ENCODE measurements at places on chromosomes 2 and 18. TPM values are rescaled to one million over a fixed set of nuclear protein-coding genes. Genes with fewer than 3 reads are reported as not detected.

DNA sequence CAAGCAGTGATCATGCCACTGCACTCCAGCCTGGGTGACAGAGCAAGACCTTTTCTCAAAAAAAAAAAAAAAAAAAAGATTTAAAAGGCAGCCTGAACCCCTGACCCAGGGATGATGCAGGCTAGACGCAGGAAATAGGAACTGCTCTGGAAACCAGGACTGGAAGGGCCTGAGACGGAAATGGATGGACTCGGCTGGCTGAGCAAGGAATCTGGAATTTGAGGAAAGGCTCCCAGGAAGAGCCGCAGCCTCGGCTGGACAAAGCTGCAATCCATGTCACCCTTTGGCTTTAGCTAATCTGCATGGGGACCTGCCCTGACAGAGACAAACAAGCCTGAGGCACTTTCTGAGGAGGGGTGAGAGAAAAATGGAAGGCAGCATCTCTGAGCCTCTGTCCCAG, 55.0 kb upstream of the DAPL1 start:
- DNase-seq: no peak

GRCh38 chr2:228938629-228939028, 332.5 kb downstream of the PID1 start:
- no peak for DNase-seq

DNA sequence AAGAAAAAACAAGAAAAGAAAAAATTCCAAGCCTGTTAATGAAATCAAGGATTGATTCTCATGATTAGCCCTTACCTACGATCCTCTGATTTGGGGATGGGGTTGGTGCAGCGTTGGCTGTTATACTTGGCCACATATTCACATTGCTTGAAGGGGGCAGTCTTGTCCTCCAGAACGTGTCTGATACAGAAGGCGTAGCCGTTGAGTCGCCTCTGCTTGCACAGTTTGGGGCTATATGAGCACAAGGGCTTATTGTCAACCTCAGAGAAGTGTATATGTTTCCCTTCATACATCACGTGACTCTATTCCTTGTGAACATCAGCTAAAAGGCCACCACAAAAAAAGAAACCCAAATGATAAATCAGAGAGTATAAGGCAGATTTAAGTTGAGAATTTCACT, 23.2 kb downstream of the INO80D start:
- no peak for DNase-seq

GRCh38 chr2:187037310-187037709, 188.3 kb upstream of the ZSWIM2 start:
- no peak for DNase-seq

DNA sequence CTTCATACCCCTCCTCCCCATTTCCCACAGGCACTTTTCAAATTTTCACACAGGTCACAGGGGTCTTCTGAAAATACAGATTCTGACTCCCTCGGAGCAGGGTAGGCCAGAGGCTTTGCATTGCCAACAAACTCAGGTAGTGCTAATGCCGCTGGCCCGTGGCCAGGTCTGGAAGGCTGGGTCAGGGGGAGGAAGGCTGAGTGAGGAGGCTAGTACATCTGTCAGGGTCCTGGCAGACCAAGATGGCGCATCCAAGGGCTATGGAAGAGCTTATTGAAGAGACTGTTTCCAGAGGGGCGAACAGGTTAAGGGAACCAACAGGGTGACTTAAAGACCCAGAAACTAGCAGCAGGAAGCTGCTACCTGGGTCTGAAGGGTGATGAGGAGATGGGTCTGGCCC, 336.7 kb upstream of the ID2 start:
- no peak for DNase-seq

GRCh38 chr2:231677632-231678104, 30.7 kb upstream of the PTMA start:
- peak; percentile 94 for DNase-seq

DNA sequence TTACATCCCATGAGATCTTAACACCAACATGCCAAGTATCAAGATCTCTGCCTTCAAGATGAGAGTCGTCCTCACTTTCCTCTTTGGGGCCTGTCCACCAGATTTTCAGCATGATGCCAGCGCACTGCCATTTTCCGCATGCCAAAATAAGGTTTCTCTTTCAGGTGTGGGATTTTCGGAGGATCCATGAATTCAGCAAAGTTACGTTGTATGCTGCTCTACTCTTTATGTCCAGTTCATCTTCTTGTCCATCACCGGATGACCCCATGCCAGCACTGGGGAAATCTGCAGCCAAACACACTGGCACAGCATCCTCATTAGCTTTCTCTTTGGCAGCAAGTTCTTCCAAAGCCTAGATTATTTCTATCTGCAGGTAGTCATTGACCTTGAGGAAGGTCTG, 4.9 kb upstream of the HAAO start:
- DNase-seq: no peak

GRCh38 chr2:215537611-215538010, 101.7 kb upstream of the FN1 start:
- DNase-seq: no peak

DNA sequence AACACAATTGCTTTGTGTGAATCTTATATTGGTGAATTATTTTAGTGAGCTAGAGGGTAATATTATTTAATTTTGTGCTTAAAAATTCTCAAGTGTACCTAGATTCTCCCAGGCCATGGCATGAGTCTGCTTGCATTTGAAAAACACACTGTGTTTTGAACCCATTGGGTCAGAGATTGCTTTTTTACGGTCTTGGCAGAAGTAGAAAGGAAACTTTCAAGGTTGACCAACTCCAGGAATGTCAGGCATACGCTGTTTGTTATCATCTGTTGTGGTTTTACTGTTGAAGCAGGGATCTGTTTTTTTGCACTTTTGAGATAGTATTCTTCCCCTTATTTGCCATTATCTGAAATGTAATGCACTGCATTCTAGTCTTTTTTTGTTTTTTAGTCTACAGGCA, 377.4 kb downstream of the RPRM start:
- no peak for DNase-seq

DNA sequence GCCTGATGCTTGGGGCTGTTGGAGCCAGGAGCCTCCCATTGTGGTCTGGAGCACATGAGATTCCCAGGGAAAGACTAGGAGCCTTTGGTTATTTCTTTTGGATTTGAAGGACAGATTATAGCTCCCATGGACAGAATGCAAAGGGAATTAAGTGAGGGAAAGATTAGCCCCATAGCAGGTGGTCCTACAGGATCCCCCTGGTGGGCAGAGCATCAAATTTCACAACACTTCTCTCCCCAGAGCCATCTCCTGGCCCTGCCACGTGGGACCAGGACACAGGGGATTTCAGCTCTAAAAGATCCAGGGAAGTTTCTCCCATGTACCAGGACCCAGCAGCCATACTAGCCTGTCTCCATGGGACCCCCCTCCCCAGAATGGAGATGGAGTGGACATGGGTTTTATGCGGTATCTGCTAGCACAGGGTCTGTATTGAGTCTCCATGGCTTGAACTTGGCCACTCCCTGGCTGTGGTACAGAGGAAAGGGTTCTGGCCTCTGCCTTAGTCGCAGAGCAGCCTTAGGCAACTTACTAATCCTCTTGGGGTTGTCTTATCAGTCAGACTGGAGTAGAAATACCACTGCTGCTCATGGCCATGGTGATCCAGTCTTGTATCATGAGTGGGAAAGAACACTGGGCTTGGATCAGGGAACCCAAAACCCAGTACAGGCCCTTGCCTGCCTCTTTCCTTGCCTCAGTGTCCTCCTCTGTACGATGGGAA, 6.8 kb upstream of the PLB1 start:
- DNase-seq: no peak

GRCh38 chr18:49934457-49934856, 121.1 kb upstream of the ACAA2 start:
- DNase-seq: no peak

GRCh38 chr2:74436848-74437695, 4.7 kb downstream of the RTKN start:
- DNase-seq: no peak

DNA sequence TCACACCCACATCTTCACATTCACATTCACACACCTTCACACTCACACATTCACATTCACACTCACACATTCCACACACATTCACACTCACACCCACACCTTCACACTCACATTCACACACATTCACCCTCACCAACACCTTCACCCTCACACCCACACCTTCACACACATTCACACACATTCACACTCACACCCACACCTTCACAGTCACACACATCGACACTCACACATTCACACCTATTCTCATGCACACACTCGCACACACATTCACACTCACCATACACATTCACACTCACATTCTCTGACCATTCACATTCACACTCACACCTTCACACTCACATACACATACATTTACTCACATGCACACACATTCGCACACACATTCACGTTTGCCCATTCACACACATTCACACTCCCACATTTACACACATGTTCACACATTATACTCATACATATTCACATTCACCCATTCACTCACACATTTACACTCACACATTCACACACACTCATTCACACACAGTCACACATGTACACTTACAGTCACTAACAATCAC, 62.7 kb downstream of the BIN1 start:
- DNase-seq: no peak

RTKN gene
- total RNA-seq: 0.95 TPM

GCA gene
- total RNA-seq: 36.7 TPM

GNAL gene
- 0.05 TPM for total RNA-seq
